ENCODE measurements at places on chromosomes 5 and 9.

DNA sequence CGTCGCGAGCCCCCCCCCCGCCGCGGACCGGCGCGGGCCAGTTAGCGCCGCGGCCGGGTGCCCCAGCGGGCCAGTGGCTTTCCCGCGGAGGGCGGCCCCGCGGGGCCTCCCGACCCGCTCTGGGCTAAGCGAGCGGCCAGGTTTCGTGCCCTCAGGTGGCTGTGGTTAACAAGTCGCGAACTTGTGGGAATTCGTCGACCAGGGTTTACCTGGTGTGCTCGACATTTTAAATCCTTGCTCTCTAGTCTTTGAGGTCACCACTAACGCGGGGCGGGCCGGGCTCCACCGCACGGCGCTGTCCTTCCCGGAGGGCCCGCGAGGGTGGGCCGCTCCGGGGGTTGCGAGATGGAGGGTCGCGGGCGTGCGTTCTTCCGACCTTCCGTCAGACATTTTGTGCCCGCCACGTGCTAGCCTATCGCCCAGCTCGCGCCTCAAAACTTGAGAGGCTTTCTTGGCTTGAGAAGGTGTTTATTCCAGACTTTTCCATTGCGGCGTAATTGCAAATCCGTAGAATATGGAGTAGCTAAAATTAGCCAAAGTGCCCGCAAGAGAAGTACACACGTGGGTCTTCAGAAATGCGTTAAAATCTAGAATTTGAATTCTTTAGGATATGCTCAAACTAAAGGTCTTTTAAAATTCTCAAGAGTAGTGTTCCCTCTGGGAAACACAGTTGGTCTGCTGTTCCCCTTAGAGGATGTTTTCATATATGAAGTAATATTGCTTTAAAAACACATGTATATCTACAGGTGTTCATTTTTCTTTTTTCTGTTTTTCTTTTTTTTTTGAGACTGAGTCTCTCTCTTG lies 2.1 kb downstream of the ANP32B start:
- no peak for DNase-seq

DNA sequence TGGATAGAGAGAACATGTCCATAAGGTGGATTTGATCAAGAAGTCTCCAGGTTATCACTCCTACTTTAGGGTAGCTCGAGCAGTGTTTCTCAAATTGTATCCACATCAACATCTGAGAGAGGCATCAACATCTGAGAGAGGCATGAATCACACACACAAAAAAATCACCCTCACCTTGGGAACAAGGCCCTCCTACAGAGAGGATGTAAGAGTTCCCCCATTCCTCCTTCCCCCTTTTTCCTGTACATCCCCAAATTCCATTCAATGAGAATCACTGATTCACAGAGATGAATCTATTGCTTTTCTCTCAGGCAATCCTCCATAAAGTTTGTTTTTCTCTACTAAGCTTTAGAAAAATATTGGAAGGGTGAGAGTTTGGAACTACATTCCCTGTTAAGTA lies 233.4 kb upstream of the CDH6 start:
- DNase-seq, result no peak

DNA sequence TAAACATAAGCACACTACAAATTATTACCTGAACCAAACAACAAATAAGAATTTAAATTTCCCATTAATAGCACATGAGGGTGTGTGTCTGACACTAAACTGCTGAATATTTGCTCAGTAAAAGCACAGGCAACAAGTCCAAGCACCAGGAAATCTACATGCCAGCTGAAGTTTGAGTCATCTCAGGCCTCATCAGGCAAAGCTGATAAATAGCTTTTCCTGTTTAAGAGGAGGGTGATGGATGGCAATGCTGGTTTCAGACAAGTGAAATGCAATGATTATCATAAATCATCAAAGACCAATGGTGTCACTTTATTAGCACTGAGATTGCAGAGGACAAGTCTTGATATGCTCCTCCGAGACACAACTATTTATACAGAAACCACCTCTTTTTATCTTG lies 1668.0 kb upstream of the C9orf72 start:
- no peak for DNase-seq

GRCh38 chr9:113504725-113505590 lies 41.4 kb downstream of the RGS3 start:
- peak; percentile 68 for DNase-seq

DNA sequence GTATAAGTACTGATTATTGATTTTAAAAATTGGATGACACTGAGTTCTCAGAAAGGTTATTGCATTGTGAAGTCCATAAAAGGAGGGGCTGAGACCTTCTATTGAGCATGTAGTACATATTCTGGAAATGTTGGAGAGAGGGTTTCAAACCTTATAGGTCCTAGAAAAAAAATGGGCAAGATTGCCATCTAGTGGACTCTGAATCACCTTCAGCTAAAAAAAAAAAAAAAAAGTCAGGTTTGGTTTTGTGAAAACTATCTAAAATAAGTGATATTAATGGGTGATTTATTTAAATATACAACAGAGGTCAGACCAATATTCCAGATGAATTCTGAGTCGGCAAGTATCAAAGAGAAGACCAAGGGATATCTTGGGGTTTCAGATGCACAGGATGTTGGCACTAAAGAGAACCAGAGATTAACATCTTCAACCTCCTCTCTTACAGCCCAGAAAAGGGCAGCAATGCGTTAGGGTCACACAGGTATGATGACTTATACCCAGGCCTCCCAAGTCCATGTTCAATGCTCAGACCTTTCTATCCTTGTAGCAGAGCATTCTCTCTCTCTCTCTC lies 109.8 kb upstream of the NMUR2 start:
- peak; percentile 60 for DNase-seq

DNA sequence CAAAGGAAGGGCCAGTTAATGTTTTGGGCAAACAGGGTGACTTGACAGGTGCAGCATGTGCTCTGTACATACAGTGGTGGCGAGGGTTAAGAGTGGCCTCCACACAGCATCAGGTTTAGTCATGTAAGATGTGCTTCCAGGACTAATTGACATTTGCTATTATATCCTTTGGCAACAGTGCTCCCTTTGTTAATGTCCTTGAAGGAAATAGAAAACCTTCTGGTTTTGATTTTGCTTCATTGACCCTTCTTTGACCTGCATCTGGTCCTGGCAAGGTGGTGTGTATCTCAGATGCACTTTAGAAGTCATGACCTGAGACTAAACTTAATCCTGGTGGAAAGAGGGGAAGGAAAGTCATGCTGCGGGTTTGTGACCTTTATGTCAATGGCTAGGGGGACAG lies 440.0 kb downstream of the ENC1 start:
- no peak for DNase-seq

- no peak for DNase-seq
Measured at GRCh38 chr9:28610339-28610738, 1037.1 kb upstream of the C9orf72 start.

GRCh38 chr5:17860660-17861315 lies 226.5 kb downstream of the TAF11L14 start:
- DNase-seq, result no peak

- peak; percentile 8 for DNase-seq
Measured at GRCh38 chr5:118692811-118693342, 295.5 kb downstream of the DTWD2 start.

- DNase-seq, result no peak
Measured at GRCh38 chr5:84372066-84372695, 12.5 kb downstream of the EDIL3 start.

DNA sequence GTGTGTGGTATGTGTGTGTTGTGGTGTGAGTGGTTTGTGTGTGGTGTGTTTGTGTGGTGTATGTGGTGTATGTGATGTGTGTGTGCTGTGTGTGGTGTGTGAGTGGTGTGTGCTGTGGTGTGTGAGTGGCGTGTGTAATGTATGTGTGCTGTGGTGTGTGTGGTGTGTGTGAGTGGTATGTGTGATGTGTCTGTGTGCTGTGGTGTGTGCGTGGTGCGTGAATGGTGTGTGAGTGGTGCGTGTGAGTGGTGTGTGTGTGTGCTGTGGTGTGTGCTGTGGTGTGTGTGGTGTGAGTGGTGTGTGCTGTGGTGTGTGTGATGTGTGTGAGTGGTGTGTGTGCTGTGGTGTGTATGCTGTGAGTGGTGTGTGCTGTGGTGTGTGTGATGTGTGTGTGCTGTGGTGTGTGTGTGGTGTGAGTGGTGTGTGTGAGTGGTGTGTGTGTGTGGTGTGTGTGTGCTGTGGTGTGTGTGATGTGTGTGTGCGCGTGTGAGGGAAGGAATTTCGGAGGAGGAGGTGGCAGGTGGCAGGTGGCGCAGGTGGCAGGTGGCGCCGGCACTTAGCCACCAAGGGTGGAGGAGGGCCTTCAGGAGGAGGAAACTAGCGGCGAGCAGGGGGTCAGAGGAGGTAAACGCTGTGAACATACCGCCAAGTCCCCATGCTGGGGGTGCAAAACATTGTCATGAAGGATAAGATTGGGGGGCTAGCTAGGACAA lies 191.8 kb downstream of the MELK start:
- DNase-seq, result no peak

DNA sequence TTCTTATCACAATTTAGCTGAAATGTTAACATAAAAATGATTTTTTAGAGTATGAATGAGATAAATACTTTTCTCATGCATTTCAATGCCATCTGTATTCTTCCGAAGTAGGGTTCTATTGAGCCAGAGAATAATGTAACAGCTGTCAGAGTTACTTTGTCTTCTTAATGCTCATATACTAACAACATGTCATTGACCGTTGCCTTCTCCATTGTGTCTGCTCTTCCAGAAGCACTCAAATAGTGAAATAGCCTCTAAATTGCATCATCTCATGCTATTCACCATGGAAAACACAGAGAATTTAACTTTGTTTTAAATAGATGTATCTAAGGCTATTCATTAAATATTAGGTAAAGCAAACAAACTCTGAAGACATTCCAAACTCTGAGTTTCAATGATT lies 1875.9 kb upstream of the CDH9 start:
- DNase-seq, result no peak

GRCh38 chr5:643351-643801 lies 31.2 kb downstream of the CEP72 start:
- DNase-seq, result no peak

GRCh38 chr5:116365006-116365496 lies 209.6 kb downstream of the SEMA6A start:
- DNase-seq, result no peak

DNA sequence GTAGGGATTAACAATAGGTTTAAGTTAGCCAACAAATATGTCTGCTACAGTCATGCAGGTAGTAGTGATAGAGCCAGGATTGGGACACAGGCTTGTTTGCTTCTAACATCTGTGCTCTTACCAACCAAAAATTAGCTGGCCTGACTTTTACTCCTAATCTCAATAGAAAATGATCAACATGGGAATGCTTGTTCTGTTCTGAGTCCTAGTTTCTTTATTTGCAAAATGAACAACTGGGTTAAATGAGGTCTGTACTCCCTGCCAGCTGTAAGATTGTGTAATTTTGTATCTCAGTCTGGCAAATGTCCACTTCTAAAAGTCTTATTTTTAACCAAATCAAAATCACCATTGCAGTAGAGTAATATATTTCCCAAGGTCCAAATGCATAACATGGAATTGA lies 216.8 kb downstream of the NMUR2 start:
- no peak for DNase-seq

DNA sequence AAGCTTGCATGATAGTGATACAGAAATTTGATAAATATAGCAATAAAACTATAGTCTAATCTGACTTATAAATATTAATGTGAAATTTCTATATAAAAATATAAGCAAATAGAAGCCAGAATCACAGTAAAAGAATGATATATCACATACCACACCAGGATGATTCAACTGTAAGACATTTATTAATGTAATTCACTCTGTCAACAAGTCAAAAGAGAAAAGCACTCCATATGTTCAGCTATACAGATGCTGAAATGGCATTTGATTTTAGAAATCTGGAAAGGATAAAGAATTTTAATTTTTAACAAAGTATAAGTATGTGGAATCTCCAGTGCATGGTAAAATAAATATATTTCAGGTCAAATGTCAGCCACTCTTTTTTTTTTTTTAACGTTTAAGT lies 372.4 kb downstream of the KCNN2 start:
- DNase-seq, result no peak

GRCh38 chr5:54007827-54008777 lies 302.3 kb downstream of the ARL15 start:
- peak; percentile 41 for DNase-seq

- no peak for DNase-seq
Measured at GRCh38 chr5:55800924-55801323, 50.2 kb upstream of the IL31RA start.

- DNase-seq, result peak; percentile 41
Measured at GRCh38 chr9:131503626-131504465, 1.1 kb downstream of the POMT1 start.

- no peak for DNase-seq
Measured at GRCh38 chr5:171392585-171393159, 5.0 kb downstream of the NPM1 start.

- no peak for DNase-seq
Measured at GRCh38 chr9:122642226-122642625, 15.2 kb downstream of the OR1B1 start.

DNA sequence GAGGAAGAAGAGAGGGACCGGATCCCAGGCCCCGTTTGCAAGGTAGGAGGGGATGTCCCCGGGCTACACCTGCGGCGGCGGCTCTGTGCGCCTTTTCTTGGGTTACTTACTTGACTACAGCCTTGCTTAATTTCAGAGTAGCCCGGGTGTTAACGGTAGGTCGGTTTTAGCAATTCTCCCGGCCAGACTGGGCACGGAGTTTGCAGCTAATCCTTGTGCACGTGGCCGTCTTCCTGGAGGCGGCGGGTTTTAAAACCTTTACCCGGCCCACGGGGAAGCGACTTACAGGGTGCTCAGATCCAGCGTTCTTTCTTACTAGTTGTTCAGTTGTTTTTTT lies 313 bp downstream of the BRIX1 start:
- DNase-seq, result peak; percentile 20

GRCh38 chr9:5336688-5337087 lies 3.0 kb downstream of the RLN1 start:
- no peak for DNase-seq

GRCh38 chr9:6818292-6818922 lies 60.6 kb downstream of the KDM4C start:
- DNase-seq, result no peak

DNA sequence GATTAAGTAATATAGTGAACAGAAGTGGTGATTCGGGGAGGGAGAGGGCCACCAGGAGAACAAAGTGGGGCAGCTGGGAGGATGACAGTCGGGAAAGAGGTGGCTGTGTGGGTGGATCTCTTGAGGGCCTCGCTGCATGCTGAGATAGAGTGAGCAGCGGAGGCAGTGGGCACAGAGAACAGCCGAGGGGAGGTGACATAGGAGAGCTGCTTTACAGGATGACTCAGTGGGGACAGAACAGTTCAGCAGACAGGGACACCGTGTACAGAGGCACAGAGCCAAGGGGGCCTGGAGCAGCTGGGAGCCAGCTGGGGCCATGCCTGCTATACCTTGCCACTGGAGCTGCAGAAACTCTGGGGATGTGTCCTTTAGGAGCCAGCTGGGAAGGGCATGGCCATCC lies 273.9 kb downstream of the GADD45G start:
- peak; percentile 47 for DNase-seq

Data from hepatocyte (in vitro differentiated cells).